ENCODE measurements at places on chromosomes 3 and 15.

DNA sequence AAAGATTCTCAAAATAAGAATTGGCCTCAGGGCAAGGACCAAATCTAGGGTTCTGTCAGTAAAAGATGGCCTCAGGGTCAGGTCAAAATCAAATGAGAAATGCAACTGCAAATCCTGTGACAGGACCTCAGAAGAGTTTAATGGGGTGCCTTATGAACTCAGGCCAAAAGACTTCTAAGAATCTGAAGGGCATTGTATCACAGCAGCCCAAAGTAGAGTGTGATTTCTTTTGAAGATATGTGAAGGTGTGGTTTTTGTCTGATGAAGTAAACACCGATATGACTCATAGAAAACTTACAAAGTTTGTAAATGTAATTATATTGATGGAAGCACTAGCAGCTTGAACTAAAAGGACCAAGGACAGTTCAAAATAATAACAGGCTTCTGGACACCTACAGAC lies 966.1 kb downstream of the AGBL1 start:
- DNase-seq, result peak; percentile 24

GRCh38 chr15:101039461-101039860 lies 120.3 kb downstream of the LRRK1 start:
- DNase-seq, result no peak

GRCh38 chr3:56958879-56959278 lies 101.6 kb upstream of the SPATA12 start:
- no peak for DNase-seq

DNA sequence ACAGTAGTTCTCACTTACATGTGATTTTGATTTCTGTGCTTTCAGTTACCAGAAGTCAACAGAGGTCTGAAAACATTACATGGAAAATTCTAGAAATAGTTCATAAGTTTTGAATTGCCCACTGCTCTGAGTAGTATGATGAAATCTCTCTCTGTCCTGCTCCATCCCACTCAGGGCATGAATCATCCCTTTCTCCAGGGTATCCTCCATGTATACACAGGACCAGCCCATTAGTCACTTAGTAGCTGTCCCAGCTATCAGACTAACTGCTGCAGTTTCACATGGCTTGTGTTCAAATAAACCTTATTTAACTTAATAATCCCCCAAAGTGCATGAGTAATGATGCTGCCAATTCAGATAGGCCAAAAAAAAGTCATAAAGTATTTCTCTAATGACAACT lies 38.6 kb downstream of the EPHA3 start:
- DNase-seq, result peak; percentile 68

GRCh38 chr3:185712337-185712736 lies 112.5 kb downstream of the IGF2BP2 start:
- no peak for DNase-seq
